ENCODE measurements at places on chromosomes 16 and 17.

GRCh38 chr17:35666070-35666469, 65.4 kb upstream of the RASL10B start:
- ATAC-seq, result no peak

DNA sequence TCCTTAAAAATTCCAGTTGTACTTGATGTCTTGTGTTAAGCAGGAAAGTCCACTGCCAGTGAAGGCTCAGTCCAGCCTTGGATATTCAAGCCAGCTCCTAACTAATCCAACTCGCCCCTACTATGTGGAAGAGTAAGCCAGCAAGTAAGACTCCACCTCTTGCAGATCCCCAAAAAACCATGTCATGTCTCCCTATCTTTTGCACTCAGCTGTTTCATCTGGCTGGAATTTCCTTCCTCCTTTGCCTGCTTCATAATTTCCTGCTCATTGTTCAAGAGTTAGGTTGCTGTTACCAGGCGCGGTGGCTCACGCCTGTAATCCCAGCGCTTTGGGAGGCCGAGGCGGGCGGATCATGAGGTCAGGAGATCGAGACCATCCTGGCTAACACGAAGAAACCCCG, 37.8 kb downstream of the RBBP6 start:
- no peak for ATAC-seq

- ATAC-seq, result peak; percentile 27
Measured at GRCh38 chr16:58021661-58022551, 3.6 kb upstream of the MMP15 start.

DNA sequence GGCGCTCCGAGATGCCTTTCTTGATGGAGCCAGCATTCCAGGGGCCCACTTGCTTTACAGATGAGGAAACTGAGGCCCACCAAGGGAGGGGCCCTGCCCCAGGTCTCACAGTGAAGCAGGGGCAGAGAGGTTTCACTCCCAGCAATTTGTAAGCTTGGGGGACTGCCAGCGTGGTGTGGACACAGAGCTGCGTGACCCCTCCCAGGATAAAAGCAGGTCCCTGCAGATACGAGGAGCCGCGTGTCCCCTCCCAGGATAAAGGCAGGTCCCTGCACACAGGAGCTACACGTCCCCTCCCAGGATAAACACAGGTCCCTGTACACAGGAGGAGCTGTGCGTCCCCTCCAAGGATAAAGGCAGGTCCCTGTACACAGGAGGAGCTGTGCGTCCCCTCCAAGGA, 11.7 kb downstream of the JPH3 start:
- no peak for ATAC-seq

DNA sequence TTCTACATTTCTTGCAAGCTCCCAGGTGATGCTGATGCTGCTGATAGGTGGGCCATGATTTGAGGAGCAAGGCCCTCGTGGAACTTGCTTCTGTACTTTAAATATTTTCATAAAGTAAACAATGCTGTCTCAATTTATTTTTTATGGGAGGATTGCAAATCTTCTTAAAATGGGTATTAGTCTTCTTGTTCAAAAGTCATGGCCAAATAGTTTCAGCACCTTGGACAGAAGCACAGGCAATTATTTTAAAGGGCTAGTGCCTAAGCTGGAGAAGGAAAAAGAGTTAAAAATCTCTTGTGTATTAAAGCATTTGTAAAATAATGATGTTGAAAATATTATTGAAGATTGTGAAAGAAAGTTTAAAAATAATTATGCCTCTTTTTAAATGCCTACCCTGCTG, 50.5 kb downstream of the GPR139 start:
- ATAC-seq, result no peak

DNA sequence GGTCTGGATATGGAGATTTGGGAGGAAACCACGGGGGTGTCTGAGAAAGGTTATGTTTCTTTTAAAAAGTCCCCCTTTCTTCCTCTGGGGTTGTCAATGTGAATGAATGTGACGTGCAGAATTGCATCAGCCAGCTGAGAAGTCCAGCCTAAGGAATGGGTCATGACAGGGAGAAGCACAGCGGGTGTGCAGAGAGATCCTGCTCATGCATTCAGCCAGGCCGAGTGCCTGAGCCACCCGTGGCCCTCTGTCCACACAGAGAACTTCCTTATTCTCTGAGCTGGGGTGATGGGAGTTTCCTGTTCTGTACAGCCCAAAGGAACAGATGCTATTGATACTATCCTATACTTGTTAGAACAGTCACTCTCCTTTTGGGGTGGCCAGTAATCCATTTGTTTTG, 117.9 kb downstream of the CPPED1 start:
- ATAC-seq, result no peak

DNA sequence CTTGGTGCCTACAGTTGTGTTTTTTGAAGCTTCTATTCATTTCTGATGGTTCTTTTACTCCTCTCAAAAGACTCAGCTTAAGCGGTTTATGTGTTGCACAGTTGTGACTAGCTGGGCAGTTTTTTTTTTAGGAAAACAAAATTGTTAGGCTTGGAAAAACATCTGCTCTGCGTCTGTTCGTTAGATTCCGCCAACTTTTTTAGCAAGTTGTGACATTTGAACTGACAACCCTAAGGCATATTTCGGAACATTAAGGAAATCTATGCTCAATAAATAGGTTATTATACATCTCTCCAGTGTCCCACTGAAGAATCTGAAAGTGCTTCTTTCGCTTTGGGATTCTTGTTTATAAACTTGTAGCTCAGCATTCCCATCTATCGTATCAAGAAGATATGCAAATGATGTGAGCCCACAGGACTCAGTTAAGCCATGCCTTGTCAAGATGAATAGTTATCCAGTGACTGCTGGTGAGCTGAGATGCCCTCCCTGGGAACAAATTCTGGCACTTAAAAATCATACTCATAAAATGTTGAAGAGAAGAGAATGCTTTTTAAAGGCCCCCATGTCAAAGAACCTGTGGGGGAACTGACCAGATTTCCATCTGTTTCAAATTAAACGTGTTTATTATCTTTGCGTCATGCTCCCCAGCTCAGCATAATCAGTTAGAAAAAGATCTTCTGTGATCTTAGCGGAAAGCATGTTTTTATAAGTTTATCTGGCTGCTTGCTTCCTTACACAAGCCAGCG, 109.0 kb upstream of the FAM20A start:
- peak; percentile 39 for ATAC-seq

- ATAC-seq, result no peak
Measured at GRCh38 chr16:894841-895240, 75.9 kb downstream of the LMF1 start.

- no peak for ATAC-seq
Measured at GRCh38 chr17:76845541-76846017, 22.6 kb upstream of the MGAT5B start.

- ATAC-seq, result no peak
Measured at GRCh38 chr17:82394278-82394677, 22.7 kb downstream of the UTS2R start.

GRCh38 chr16:72935896-72936295, 112.0 kb downstream of the ZFHX3 start:
- no peak for ATAC-seq

DNA sequence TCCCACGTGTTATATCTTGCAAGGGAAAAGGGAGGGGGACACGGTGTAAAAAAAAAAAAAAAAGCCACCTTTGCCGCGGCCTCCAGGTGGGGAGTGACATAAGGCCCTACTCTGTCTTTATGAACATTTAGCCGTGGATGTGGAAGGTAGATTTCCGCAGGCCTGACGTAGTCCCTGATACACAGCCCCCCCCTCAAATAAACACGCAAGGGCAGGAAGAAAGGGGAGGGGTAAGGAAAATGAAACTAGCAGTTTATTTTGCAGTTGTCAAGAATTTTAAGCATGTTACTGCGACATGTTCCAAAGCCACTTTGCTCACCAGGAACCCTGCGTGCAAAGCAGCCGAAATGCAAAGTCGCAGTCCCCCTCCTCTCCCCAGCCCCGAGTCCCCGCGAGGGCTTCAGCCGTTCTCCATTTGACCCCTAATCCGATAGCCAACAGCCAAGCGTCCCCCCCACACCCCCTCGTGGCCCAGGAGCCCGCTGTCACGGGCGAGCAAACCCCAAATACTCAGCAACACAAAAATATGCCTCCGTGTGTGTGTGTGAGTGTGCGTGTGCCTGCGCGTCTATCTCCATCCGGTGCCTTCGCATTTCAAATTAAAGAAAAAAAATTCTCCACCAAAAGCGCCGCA, 1.2 kb downstream of the CBX4 start:
- peak; percentile 2 for ATAC-seq

DNA sequence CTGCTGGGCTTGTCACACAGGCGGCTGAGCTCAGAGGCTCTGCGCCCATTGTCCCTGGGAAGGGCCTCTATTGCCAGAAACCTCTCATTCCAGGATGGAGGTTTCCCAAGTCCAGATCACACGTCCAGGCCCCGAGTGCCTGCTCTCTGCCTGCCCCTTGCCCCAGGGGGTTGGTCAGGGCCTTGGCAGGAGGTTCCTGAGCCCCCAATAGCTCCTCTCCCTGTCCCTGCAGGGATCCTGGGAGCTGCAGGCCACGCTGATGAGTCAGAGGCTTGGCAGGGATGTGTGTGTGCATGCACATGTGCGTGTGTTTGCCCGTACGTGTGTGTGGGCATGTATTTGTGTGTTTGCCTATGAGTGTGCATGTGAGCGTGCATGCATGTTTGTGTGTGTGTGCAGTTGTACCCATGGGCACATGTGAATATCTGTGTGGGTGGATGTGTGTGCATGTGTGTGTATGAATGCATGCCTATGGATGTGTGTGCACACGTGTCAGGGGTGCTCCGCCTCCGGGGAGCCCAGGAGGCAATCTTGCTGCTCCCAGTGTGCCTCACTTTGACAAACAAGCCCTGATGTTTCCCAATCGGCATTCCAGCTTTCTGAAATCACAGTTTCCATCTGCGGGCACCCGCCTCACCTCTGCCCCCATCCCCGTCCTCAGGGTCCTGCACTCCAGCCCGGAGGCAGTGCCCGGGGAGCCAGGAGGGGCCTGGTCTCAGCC, 98.4 kb upstream of the GSE1 start:
- ATAC-seq, result peak; percentile 83

- ATAC-seq, result no peak
Measured at GRCh38 chr17:77556383-77557061, 402.0 kb upstream of the TNRC6C start.

GRCh38 chr17:7574176-7574953, 5.1 kb upstream of the CD68 start:
- ATAC-seq, result no peak

DNA sequence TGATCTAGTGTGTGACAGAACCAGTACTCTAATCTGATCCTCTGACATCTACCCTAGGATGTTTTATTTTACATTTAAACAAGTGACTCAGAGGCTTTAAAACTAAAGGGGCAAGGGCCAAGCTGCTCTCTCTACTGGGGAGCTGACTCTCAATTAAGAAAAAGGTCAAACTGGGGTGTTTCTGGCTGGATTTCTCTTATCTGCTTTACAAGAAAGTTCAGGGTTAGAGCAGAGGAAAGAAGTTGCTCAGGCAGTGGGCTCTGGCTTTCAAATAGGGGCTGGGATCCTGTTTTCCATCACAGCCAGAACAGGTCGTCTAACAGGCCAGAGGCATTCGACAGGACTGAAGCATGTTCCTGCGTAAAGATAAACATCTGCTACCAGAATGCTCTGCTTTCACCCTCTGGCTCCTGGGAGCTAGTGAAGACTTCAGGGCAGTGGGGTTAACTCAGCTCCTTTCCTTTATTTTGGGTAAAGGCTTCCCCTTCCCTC, 8.5 kb downstream of the MMP28 start:
- ATAC-seq, result peak; percentile 69

GRCh38 chr17:65198653-65199382, 61.6 kb downstream of the RGS9 start:
- peak; percentile 82 for ATAC-seq

DNA sequence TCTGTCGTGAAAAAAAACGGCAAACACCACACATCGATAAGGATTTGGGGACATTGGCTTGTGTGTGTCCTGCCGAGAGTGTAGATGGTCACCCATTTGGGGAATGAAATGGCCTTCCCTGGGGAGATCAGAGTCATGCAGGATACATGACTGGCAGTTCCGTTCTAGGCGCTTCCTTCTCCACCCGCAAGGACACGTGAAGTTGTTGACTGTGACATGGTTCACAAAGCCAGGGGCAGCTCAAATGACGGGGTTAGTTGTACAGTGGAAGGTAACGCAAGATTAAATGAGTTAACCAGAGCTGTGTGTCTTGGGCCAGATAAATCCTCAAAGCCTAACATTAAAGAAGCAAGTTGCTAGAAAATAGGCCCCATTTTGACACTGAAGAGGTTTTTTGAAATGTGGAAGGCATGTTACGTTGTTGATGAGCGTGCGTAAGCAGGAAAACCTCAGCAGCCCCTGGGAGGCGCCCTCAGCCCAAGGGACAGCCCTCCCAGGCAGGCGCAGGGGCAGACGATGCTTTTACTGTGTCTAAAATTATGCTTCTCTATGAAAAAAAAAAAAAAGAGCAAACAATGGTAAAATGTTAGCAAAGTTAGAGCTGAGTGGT, 35.9 kb upstream of the CHMP6 start:
- ATAC-seq, result no peak

- ATAC-seq, result no peak
Measured at GRCh38 chr17:64503821-64504768, 2.0 kb downstream of the DDX5 start.

DNA sequence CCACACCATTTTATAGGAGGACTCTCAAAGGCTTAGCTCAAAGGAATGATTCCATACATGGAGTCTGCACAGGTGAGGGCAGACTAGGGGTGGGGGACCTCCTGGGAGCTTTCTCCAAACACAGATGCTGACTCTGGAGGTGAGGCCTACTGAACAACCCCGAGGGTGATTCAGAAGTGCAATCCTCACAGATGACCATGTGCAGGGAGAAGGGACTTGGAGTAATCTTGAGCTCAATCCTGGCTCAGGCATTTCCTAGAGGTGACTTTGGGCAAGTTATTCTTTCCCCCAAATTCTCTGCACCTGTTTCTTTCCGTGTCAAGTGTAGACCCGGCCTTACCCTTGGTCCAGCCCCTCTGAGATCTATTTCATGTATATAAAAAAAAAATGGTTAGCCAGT, 401.5 kb downstream of the SLC39A11 start:
- ATAC-seq, result no peak

DNA sequence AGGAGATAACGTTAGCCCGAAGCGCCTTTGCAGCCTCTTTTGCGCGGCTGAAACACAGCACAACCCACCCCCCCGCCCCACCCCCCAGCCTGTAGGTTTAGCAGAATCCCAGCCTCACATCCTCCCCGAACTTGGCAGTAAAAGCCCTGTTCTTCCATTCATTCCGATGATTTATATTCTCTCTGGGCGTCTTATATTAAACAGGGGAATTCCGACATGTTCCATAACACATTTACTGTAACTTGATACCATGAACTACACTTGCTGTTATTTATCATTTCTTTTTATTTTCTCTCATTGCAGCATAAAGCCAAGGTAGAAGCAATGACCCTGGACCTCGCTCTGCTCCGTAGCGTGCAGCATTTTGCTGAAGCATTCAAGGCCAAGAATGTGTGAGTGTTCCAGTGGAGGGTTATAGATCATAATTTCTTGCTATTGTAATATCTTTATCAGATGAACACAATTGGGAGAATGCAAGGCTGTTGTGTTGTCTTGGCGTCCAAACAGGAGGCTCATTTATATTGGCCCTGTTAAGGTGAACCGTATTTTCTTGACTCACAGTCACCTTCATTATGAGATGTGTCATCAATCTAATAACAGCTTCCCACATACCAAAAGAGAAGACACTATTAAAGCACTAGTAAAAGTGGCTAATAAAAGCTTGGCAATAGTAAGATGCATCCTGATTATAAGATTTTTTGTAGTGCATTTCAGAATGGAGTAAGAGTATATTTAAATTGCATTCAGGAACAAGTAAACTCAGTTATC, 287.3 kb downstream of the WWOX start:
- ATAC-seq, result no peak

Measured in SK-N-SH treated with all-trans-retinoic acid at 6 μM for 48 hours (cell line).